Prostate gland (tissue), 2 donors: ENCODE measurements at places on chromosomes 1 and 21. TPM values are rescaled to one million over a fixed set of nuclear protein-coding genes. Genes with fewer than 3 reads are reported as not detected.
A peak's percentile ranks its signal among the peaks of the same experiment; 100 is the strongest.

GRCh38 chr1:8419172-8419571, 101.3 kb downstream of the SLC45A1 start:
- no peaks in the 10 kb centered on the region for H3K36me3 ChIP-seq
- H3K4me3 ChIP-seq, result peak overlapping the region; percentile 79
- DNase-seq, result no peak
- peak overlapping the region; percentile 93 for H3K27ac ChIP-seq

DNA sequence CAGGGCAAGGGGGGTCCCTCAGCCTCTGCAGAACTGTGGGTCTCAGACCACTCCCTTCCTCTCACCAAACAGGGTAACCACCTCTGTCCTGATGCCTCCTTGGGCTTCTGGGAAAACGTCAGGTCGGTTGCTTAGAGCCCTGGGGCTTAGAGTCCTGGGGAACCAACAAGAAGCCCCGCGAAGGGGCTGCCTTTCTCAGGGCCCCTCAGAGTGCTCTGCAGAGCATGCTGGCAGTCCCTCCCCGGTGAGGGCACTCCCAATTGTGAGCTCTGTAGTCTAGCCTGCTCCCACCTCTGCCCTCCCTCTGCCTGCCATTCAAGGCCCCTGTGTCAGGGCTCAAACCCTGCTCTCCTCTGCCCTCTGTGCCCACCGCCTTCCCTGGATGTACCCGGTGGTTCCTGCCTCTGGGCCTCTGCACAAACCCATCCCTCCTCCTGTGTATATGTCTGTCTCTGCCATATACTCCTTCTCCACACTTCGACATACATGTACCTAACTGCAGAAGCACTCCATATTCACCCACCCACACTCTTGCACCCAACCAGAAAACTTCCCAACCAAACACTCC, 92.3 kb downstream of the DMRTB1 start:
- DNase-seq, result no peak
- H3K4me3 ChIP-seq, result no peak overlapping the region
- no peaks in the 10 kb centered on the region for H3K36me3 ChIP-seq
- no peaks in the 10 kb centered on the region for H3K4me1 ChIP-seq
- no peak overlapping the region for H3K27ac ChIP-seq
- no peaks in the 10 kb centered on the region for H3K27me3 ChIP-seq

DNA sequence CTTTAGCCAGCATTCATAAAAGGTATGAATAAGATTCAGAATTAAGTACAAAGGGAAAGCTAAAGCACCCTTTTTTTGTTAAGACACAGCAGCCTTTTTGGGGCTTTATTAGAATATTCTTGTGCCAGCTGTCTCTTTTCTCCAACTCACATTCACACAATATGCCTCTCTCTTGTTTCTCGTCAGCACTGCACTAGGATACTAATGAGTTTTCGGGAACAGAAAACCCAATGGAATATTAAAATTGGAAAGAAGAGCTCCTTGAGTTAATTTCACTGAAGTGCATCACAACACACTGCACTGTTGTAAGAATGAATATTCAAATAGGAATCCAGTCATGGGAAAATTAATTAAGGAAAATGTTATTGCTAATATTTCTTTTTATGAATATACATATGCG, 410.4 kb upstream of the BEND5 start:
- no peak overlapping the region for H3K4me3 ChIP-seq
- H3K36me3 ChIP-seq, result no peaks in the 10 kb centered on the region
- no peaks in the 10 kb centered on the region for H3K4me1 ChIP-seq
- H3K27me3 ChIP-seq, result no peaks in the 10 kb centered on the region

DNA sequence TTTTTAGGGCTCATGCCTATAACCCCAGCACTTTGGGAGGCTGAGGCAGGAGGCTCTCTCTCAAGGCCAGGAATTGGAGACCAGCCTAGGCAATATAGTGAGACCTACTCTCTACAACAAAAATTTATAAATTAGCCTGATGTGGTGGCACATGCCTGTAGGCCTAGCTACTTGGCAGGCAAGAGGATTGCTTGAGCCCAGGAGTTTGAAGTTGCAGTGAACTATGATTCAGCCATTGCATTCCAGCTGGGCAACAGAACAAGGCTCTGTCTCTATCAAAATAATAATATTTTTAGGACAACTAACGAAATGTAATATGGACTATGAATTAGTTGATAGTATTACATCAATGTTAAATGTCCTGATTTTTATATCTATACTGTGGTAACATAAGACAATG, 68.8 kb upstream of the ARID1A start:
- no peak for DNase-seq
- no peaks in the 10 kb centered on the region for H3K27me3 ChIP-seq
- H3K4me3 ChIP-seq, result no peak overlapping the region
- H3K4me1 ChIP-seq, result no peaks in the 10 kb centered on the region
- H3K27ac ChIP-seq, result no peak overlapping the region

The CDC20 gene
- total RNA-seq, result 14.9 TPM

The CFAP74 gene
- total RNA-seq, result 9.1 TPM

The ERG gene
- 11.2 TPM for total RNA-seq

The S100A7A gene
- not detected for total RNA-seq

GRCh38 chr1:56506951-56507491, 72.3 kb downstream of the PLPP3 start:
- H3K4me3 ChIP-seq, result no peak overlapping the region
- H3K4me1 ChIP-seq, result no peaks in the 10 kb centered on the region
- H3K36me3 ChIP-seq, result no peaks in the 10 kb centered on the region
- H3K27ac ChIP-seq, result no peak overlapping the region
- DNase-seq, result no peak
- H3K27me3 ChIP-seq, result no peaks in the 10 kb centered on the region

The TEKT2 gene
- total RNA-seq, result 6.0 TPM

DNA sequence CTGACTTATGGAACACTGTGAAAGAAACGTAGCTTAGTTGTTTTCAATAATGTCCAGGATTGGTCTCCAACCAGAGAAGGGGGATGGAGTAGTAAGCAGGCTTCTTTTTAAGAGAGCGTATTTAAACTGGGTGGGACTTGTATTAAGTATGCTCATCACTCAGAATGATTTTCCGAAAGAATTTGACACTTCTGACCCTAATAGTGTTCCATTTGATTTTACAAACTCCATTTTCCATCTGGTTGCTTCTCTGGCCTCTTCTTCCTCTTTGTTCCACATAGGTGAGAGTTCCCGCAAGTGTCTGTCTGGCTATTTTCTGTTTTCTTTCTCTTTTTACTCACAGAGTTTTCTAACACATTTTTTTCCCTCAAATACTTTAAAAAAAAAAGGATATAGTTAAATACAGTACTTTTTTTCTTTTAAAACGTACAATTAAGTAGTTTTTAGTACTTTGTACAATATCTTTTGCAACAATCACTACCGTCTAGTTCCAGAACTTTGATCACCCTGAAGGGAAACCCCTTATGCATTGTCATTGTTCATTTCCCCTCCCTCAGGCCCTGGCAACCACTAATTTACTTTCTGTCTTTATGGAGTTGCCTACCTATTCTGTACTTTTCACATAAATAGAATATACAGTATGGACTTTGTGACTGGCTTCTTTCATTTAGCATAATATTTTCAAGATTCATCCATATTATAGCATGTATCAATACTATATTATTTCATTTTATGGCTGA, 67.0 kb downstream of the RASAL2 start:
- no peak for DNase-seq
- no peaks in the 10 kb centered on the region for H3K36me3 ChIP-seq
- no peaks in the 10 kb centered on the region for H3K4me1 ChIP-seq
- H3K4me3 ChIP-seq, result no peak overlapping the region
- no peaks in the 10 kb centered on the region for H3K27me3 ChIP-seq

GRCh38 chr1:160291248-160292220, 6.6 kb upstream of the PEX19 start:
- no peak overlapping the region for H3K27ac ChIP-seq
- no peaks in the 10 kb centered on the region for H3K4me1 ChIP-seq
- no peak overlapping the region for H3K4me3 ChIP-seq
- peak; percentile 67 for DNase-seq
- H3K27me3 ChIP-seq, result no peaks in the 10 kb centered on the region

- no peak for DNase-seq
- no peaks in the 10 kb centered on the region for H3K36me3 ChIP-seq
- H3K27me3 ChIP-seq, result no peaks in the 10 kb centered on the region
- no peak overlapping the region for H3K27ac ChIP-seq
These were observed 77.5 kb upstream of the KCNK2 start for GRCh38 chr1:215005078-215005477.

The AUNIP gene
- total RNA-seq, result 0.32 TPM

The SLC45A1 gene
- 5.2 TPM for total RNA-seq

GRCh38 chr1:53084589-53084971, 22.6 kb downstream of the PODN start:
- H3K27ac ChIP-seq, result no peak overlapping the region
- H3K36me3 ChIP-seq, result no peaks in the 10 kb centered on the region
- no peak for DNase-seq
- H3K4me1 ChIP-seq, result peaks cover 5% of the 10 kb centered on the region

The SPATA6 gene
- total RNA-seq, result 12.2 TPM
